ENCODE measurements at places on chromosomes 3 and 15. TPM values are rescaled to one million over a fixed set of nuclear protein-coding genes. Genes with fewer than 3 reads are reported as not detected.

ARL6IP5 gene
- 163 TPM for total RNA-seq

MRAS gene
- 42.7 TPM for total RNA-seq

ANKRD34C gene
- total RNA-seq, result not detected

SLC6A11 gene
- total RNA-seq, result not detected

SNAPC5 gene
- 28.0 TPM for total RNA-seq

VGLL3 gene
- 14.5 TPM for total RNA-seq

UROC1 gene
- total RNA-seq, result not detected

LSAMP gene
- 0.19 TPM for total RNA-seq

RAF1 gene
- 116 TPM for total RNA-seq

PCYT1A gene
- 87.4 TPM for total RNA-seq

RTP3 gene
- total RNA-seq, result not detected

KLHL40 gene
- not detected for total RNA-seq

PIGZ gene
- 5.4 TPM for total RNA-seq

HEG1 gene
- total RNA-seq, result 81.5 TPM

RRP9 gene
- total RNA-seq, result 21.1 TPM

CCDC33 gene
- total RNA-seq, result 0.06 TPM

CD96 gene
- under 0.01 TPM for total RNA-seq

ROBO1 gene
- 55.9 TPM for total RNA-seq

SH2D7 gene
- not detected for total RNA-seq

XRN1 gene
- 46.6 TPM for total RNA-seq

LRRC3B gene
- total RNA-seq, result not detected

SLC9C1 gene
- total RNA-seq, result 0.13 TPM

PPP1R14D gene
- total RNA-seq, result not detected

SLC12A1 gene
- not detected for total RNA-seq

A4GNT gene
- total RNA-seq, result not detected

FBXO40 gene
- total RNA-seq, result not detected

VEPH1 gene
- total RNA-seq, result 62.6 TPM

SPESP1 gene
- 2.4 TPM for total RNA-seq

Measured in aortic smooth muscle cell (primary cell).